ENCODE measurements at places on chromosomes 6 and 20.

DNA sequence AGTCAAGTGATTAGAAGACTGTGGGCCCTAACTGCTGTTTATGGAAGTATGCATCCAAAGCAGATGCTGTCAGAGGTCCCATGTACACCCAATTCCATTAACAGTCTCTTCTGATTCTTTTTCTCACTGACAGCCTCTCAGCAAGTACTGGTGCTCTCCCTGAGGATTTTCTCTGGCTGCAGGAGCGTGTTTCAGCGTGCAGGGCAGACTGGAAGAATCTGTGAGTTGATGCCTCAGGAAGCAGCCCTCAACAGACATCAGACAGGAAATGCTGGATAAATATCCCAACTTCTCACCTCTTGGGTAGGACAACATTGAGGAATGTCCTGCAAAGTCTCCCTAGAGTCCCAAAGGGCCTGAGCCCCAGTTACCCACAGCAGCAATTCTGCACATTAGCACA lies 40.8 kb downstream of the ANKEF1 start:
- DNase-seq: no peak

DNA sequence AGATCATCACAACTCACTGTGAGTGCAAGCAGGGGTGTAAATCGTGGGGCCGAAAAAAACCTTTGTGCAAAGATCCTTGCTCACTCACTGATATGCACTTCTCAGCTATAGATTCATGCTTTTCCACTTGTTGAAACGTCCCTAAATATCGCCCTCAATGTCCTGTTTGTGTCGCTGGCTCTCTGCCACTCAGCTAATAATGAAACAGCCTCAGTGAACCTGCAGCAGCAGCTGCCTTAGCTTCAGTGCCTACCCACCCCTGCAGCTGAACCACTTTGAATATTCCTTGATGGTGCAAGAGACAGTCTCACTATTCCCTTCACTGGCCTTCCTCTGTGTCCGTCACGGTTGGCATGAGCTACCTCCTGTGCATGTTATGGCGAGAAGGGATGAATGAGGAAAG lies 128.9 kb upstream of the NAA20 start:
- DNase-seq: no peak

DNA sequence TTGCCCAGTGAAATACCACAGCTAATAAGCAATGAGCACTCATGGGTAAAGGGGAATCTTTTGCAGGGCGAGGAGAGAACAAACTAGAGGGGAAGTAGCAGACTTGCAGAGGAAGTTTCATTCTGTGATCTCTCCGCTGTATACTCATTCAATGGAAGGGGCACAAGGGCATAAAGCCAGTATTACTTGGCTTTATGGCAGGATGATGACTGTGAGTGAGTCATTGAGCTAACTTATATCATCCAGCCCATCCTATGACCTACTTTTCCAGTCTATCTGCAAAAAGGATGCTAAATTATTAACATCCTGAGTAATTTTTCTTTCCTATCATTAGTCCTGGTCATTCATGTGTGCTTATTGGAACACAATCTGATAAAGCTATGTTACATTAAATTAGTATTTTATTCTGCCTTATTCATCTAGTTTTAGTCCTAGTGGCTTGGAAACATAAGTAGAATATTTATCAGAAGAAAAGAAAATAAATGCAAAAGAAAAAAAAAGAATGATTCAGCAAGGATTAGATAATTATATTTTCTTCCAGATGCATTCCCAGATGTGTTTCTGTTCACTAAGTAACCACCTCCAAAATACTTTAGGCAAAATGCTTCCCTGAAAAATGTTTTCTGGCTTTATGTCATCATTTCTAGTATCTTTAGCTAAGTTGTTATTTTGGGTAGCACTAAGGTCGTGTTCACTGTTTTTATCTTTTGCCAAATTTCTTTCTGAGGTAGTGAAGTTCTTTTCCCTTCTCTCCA lies 471.7 kb downstream of the CDKAL1 start:
- DNase-seq: no peak

- DNase-seq: no peak
These were observed 11.6 kb upstream of the DSE start for GRCh38 chr6:116359131-116359530.

DNA sequence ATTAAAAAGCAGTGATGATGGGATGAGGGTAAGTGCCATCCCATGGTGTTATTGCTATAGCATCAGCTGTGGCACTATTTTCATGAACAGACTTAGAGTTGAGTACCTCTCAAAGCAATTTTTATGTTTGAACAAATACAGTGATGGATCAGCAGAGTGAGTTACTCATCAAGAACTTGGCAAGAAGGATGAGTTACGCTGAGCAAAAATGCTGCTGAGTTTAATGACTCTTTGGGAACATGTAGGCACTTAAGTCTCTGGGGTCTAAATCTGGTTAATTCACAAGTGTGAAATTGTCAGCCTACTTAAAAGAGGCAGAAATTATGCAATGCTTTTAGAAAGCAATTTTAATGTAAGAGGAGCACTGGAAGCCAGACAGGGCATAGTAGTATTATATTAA lies 78.5 kb upstream of the AHI1 start:
- DNase-seq: no peak

GRCh38 chr6:157535340-157536222 lies 154.6 kb downstream of the ZDHHC14 start:
- DNase-seq: no peak

Measured in posterior cingulate gyrus (tissue), 11 donors.